ENCODE measurements at places on chromosomes 1 and 21. TPM values are rescaled to one million over a fixed set of nuclear protein-coding genes. Genes with fewer than 3 reads are reported as not detected.

DNA sequence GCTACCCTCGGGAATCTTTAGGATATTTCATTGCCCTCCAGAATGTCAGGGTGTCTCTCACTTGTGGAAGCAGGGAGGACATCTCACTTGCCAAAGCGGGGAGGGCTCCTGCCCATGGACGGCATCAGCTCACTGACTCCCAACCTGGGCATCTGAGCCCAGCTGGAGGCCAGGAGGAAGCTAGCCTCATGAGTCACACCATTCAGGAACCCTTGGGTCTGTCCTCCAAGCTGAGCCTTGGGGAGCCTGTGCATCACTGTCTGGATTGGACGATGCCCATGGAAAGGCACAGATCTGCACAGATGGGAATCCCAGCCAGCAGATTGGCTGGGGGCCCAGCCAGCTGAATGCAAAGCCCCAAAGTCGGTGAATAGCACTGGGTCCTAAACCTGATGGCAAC, 25.2 kb downstream of the WNT3A start:
- H3K27ac ChIP-seq: no peak overlapping the region
- H3K4me3 ChIP-seq: no peak overlapping the region
- no peak for DNase-seq
- H3K27me3 ChIP-seq: peaks cover 9% of the 10 kb centered on the region
- H3K4me1 ChIP-seq: no peaks in the 10 kb centered on the region

DNA sequence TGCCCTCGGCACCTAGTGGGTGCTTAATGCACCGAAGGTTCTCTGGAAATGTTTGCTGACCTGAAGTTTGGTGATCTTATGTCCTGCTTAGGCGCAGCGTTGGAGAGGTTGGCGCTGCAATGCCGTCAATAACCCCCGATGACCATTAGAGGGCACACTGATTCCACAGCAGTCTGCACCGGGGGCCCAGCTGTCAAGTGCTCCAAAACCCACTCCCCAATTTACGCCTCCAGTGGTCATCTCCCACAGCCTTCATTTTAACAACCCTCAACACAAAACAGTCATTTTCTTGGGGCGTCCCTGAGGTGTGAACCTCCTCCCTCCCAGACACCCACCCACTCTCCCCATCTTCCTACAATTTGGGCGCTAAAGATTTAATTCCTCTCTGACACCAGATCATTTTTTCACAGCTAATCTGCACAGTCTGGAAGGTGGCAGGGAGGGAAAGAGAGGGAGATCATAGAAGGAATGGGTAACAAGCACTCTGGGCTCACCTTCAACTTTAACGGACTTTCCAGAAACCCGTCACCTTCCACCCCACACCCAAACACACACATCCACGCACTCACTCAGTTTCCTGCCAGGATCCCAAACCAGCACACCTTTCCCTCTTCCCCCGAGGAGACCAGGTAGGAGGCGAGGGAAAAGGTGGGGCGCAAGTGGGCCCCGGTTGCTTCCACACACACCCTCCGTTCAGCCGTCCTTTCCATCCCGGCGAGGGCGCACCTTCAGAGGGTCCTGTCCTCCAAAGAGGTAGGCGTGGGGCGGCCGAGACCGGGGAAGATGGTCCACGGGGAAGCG, 570 bp upstream of the NPR1 start:
- H3K27ac ChIP-seq: no peak overlapping the region
- peak; percentile 54 for DNase-seq
- peaks cover 25% of the 10 kb centered on the region for H3K4me1 ChIP-seq
- H3K36me3 ChIP-seq: peaks cover 3% of the 10 kb centered on the region
- peaks cover 51% of the 10 kb centered on the region for H3K27me3 ChIP-seq

GRCh38 chr1:216064643-216065042, 358.6 kb downstream of the USH2A start:
- H3K4me3 ChIP-seq: no peak overlapping the region
- H3K27ac ChIP-seq: no peak overlapping the region
- no peak for DNase-seq
- no peaks in the 10 kb centered on the region for H3K36me3 ChIP-seq

DNA sequence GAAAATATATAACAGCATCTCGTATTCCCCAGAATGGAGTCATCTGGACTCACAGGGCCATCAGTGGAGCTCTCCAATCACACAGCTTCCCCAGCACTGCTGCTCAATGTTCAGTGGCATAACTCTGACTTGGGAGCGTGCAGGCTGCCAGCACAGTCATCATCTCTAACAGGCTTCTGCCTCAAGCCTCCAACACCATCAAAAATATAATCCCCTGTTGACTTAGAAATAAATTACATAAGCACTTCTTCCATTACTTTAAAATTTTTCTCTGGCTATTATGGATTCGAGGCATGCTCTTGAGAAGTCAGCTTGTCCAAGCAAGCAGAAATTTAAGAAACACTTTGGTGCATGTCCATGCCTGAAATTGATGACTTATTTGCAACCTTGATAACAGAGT, 6.2 kb downstream of the DUSP23 start:
- no peak overlapping the region for H3K4me3 ChIP-seq
- no peaks in the 10 kb centered on the region for H3K4me1 ChIP-seq
- H3K27ac ChIP-seq: no peak overlapping the region
- no peaks in the 10 kb centered on the region for H3K27me3 ChIP-seq
- DNase-seq: no peak

GRCh38 chr1:1730870-1731269, 6.7 kb upstream of the CDK11A start:
- no peaks in the 10 kb centered on the region for H3K27me3 ChIP-seq
- DNase-seq: no peak
- no peak overlapping the region for H3K27ac ChIP-seq
- H3K36me3 ChIP-seq: no peaks in the 10 kb centered on the region
- H3K4me3 ChIP-seq: no peak overlapping the region

GRCh38 chr1:210143465-210144062, 89.0 kb upstream of the SERTAD4 start:
- peak; percentile 61 for DNase-seq
- no peaks in the 10 kb centered on the region for H3K4me1 ChIP-seq

The POGK gene
- 51.7 TPM for total RNA-seq
